ENCODE measurements at places on chromosomes 7 and 10.

DNA sequence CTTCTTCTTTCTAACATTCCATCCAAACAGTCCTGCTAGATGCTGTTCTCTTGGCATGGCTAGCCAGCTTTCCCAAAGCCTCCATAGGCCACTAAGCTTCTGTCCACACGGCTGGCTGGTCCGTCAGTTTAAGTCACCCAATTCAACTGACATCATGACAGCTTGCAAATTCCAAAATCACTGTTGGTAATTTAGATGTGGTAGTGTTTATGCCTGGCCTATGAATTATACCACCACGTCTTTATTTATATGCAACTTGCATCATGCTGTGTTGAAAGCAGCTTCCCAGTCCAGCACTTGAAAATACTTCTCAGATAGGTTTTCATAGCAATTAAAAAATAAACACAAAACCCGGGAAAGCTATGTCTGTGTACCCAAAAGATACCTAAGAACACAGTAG, 2.2 kb upstream of the VIM start:
- DNase-seq, result no peak

GRCh38 chr7:104956753-104957450, 57.1 kb upstream of the KMT2E start:
- DNase-seq, result no peak

- DNase-seq, result no peak
Observed at GRCh38 chr7:72118366-72118765, 293.8 kb downstream of the CALN1 start.

DNA sequence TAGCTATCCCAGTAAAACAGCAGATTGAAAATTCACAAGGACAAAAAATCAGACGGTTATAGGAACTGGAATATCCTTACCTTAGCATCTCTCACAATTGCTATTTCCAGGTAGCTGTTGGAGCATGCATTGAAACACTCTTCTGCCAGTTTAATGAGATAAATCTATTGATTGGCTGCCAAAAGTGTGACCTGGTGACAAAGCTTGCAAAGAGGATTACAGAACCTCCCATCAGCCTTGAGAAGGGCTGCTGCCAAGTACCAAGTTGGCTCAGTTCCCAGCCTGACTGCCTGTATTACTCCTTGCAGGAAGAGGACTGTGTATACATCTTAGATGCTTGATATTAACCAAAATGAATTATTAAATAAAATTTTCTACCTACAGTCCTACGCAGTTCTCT, 5.1 kb downstream of the PRLHR start:
- peak; percentile 87 for DNase-seq

DNA sequence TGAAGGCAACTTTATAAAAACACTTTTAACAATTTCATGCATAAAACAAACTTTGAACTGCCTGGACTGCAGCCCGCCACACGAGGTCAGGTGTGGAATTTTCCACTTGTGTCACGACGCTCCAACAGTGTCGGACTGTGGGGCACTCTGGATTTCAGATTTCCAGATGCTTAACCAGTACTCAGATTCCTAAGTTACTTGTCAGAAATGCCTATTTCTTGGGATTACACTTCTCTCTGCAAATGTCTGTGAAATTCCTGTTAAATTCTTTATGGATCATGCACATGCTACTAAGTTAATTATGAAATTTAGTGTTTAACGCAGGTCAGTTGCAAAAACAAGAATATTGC, 473 bp upstream of the GPER1 start:
- no peak for DNase-seq

DNA sequence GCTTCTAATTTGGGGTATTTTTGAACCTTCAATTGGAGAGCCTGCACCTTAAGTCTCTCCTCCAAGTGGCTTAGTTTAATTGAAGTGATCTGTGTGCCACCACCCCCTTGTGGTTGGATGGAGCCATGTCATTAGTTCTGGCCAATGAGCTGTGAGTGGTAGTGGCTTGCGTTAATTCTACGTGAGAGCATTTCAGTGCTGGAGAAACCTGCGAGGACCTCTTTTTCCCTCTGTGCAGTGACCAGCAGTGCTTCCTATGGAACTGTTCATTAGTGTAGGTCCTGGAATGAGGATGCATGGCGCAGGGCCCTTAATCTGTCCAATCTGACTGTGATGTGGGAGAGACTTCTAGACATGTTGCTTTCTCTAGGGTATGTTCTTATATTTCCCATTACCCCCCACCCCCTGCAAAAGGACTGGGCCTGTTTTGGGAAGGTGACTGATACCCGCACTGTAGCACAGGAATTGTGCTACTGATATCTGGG, 3.8 kb downstream of the HILPDA start:
- peak; percentile 55 for DNase-seq

DNA sequence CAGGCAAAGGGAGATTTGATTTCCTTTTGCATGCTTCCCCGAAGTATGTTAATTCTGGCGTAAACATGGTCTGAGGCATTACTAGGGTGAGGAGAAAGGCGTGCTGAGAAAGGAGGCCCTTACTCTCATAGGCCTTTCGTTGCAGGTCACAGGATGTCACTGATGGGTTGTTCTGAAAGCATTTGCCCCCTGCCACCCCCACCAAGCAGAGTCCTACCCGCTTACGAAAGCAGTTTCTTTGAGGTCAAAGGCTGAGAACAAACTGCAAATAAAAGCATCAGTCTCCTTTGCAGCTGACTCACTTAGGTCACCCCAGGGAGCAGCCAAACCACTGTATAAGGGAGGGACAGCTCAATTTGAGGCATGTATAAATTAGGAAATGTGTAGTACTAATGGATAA, 57.1 kb downstream of the BPGM start:
- DNase-seq, result no peak

- peak; percentile 14 for DNase-seq
Observed at GRCh38 chr7:150383710-150384397, 4.7 kb downstream of the ZNF775 start.

DNA sequence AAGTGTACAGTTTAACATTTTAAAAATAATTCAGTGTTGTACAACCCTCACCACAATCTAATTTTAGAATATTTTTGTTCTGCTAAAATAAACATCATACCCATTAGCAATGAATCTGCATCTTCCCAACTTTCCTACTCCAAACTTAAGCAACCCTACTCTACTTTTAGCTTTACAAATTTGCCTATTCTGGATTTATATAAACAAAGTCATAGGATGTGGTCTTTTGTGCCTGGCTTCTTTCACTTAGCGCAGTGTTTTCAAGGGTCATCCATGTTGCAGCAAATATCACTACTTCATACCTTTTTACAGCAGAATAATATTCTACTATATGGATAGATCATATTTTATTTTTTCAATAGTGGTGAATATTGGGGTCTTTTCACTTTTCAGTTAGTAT, 18.9 kb downstream of the CALML3 start:
- DNase-seq, result no peak

DNA sequence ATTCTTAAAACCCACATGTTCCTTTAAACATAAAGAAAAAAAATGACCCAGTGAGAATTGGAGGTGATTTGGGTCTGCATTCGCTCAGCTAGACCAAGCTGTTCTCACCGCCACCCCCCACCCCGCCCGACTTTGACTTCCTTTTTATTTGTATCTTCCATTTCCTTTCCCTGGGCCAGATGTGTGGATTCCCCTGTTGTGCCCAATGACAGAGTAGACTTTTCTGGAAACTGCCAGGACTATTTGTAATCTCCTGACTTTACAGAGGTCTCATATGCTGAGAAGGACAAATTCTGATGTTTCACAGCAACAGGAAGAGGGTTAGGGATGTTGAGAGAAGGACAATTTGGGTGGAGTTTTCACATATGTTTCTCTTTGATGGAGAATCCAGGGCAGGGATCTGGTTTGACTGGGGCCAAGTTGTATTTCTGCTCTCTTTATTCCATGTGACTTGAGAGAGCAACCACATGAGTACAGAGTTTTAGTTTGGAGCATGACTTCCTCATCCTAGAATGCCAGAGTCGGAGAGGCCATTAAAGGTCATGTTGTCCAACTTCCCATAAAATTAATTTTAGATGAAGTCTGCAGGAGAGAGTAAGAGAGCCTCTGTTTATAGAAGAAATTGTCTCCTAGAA, 1023.2 kb downstream of the LRMDA start:
- DNase-seq, result no peak

GRCh38 chr10:33125111-33125510, 167.1 kb upstream of the ITGB1 start:
- DNase-seq, result no peak

Data from COR-L47 (cell line).